ENCODE measurements at places on chromosomes 6 and 20.

- no peak for DNase-seq
Measured at GRCh38 chr6:11645016-11645415, 107.5 kb downstream of the TMEM170B start.

DNA sequence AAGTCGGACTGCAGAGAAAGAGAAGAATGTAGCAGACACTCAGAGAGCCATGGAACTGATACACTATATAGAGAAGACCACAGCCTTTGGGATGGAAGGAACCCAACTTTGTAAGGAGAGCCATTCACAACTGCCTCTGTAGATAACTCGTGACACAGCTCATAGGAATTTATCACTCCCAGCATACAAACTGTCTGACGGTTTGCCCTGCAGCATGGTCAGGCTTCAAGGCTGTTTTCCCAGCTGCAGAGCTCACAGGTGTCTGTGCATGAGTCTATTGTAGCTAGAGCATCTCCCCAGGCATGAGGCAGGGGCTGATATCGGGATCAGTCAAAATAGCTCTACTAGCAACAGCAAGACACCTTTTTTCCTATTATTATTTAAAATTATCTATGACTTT, 130.5 kb upstream of the DTNBP1 start:
- DNase-seq = no peak

GRCh38 chr6:88869263-88870020, 94.0 kb downstream of the RNGTT start:
- no peak for DNase-seq

DNA sequence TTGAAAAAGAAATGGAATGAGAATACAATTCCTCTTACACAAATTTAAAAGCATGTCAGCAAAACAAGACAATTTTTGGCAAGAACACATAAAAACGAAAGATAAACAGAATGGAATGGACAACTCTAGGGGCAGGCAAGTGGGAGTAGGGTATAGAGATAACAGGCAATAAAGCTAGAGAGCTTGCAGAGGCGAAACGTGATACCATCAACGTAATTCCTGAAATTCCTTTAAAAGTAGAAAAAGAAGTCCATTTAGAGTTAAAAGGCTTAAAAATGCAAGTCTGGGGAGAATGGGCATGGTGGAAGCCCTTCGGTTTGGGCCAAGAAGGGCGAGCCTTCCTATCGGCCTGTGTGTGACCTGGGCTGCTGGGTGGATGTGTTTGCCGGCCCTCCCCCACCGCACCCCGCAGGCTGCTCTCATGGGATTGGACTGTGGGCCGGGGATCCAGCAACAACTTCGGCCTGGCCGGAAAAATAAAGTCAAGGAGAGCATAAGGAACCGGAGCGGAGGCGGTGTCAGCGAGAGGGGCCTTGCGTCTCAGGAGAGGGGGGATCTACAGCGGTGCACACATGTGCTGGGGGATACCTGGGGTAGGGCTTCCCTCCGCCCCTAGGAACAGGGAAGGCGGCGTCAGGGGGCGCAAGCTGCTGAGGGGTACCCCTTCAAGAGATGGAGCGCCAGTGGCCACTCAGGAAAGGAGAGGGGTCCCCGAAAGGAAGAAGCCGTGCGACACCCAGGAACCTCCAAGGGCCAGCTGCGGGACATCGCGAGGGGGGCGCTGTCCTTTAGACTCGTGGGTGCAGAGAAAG, 4.1 kb downstream of the TMEM239 start:
- DNase-seq = no peak

GRCh38 chr20:22411627-22412450, 172.5 kb downstream of the FOXA2 start:
- no peak for DNase-seq

Data from activated CD4-positive, CD25-positive, alpha-beta regulatory T cell (primary cell).